Fibroblast of the conjunctiva (primary cell): ENCODE measurements at places on chromosomes 13 and 19.

GRCh38 chr19:6490134-6490533, 8.5 kb upstream of the DENND1C start:
- no peak for DNase-seq

- DNase-seq: no peak
Observed at GRCh38 chr19:30407068-30407709, 35.0 kb downstream of the ZNF536 start.

- DNase-seq: no peak
Observed at GRCh38 chr13:112194167-112194530, 127.2 kb downstream of the SOX1 start.

- DNase-seq: no peak
Observed at GRCh38 chr13:21338156-21338555, 120.9 kb downstream of the ZDHHC20 start.

DNA sequence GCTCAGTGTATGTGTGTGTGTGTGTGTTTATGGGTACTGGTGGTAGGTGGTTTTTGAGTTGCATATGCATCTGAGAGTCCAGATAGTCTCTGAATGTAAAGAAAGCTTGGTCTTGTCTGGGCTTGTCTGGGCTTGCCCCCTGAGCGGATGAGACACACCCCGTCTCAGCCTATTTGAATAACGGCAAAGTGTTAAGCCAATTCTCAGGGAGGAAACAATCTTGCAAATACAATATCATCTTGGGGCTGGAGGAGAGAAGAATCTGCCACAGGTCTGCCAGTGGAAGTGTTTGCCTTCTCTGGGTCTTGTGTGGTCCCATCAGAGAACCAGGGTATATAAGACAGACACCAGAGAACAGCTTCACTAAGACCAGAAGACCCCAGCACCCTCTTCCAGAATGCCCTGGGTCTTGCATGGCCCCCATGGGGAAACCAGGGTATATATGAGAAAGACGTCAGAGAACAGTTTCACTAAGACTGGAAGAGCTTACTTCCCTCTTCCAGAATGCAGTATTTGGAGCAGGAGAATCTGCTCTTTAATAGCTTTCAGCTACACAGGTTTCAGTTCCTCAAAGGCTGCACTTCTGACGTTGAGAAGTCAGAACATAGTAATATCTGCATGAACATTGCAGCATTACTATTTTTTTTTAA, 13.3 kb downstream of the CD70 start:
- no peak for DNase-seq

- no peak for DNase-seq
Observed at GRCh38 chr13:32811297-32811800, 204.9 kb upstream of the KL start.

- no peak for DNase-seq
Observed at GRCh38 chr13:99040536-99041131, 62.8 kb upstream of the DOCK9 start.

DNA sequence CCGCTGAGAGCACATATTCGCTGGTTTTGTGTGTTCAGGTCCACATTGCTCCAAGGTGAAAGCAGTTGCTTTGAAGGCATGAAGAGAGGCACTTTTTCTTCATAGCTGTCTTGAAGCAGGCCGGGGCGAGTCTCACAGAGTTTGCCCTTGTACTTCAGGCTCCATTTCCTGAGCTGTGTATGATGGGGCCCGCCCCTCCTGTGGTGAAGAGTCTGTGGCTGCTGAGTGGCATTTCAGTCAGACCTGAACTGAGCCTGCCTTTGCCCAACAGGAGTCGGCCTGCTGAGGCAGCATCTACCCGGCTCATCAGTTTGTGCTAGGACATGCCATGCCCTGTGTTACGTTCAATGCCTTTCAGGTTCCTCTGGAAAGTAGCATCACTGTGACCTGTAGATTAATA, 44.4 kb upstream of the C1QTNF9 start:
- DNase-seq: no peak

DNA sequence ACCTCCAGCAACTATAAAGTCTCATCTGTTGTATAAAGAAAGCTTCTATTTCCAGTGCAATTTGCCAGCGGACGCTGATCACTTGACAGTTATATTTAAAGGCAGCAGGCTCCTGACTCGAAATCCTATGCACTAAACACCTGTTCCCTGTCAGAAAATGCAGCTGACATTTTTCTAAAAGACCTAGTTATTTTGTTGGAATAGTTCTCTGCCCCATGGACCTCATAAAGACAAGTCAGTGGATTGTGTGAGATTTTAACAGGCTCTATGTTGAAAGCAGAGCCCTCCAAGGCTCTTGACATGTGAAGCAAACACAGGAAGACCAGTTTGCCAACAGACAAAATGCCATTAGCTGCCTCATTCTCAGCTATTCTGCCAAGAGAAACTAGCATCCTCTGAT, 304.7 kb upstream of the KLF12 start:
- no peak for DNase-seq

GRCh38 chr19:35755550-35756376, 1.1 kb downstream of the HSPB6 start:
- peak; percentile 83 for DNase-seq

DNA sequence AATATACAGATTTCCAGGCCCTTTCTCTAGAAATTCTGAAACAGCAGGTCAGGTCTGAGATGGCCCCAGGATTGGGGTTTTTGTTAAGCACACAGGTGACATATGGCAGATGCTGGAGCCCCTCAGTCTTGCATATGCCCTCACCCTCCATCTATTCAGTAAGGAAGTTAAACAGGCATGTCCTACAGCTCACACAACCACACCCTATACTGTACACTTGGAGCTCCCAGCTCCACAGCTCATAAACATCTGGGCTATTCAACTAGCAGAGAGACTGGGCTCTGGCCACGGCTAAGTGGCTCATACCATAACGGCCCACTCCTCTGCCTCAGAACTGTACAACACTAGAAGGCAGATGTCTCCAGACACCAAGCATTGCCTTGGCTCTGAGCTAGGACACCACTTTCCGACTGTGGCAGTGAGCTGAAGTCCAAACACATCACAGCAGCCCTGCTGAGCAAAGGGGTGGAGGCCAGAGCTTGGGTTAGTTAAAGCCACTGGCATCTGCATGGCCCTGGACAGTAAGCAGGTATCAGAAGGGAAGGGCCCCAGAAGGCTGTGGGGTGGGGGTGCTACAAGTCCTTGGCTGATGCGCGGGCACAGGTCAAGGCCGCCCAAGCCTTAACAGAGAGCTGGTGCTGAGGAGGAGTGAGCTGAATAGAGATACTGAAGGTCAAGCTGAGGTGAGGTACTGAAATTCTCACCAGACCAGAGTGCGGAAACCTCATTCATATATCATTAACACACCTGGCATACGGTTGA, 79.1 kb downstream of the ABCC4 start:
- DNase-seq: no peak

DNA sequence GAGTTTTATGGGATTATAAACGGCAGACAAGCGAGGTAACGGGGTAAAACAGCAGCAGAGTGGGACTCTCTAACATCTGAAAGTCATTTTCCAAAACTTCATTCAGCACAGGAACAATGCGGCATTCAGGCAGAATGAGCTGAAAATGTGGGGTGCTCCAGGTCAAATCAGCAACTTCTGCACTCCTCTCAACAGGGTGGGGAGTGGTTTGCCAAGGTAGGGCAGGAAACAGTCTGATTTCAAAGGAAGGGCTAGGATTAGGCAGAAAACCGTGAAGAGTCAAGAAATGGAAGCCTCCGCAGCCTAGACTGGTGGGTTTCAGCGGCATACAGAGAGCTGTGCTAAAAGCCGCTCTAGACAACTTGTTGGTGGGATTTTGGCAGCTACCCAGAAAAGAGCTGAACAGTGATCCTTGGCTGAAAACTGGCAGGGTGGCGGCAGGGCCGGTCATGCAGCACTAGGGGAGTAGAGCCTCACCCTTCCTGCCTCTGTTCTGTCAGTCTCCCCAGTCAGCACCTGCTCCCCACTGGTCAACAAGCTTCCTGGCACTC, 154.2 kb upstream of the KLF12 start:
- no peak for DNase-seq

DNA sequence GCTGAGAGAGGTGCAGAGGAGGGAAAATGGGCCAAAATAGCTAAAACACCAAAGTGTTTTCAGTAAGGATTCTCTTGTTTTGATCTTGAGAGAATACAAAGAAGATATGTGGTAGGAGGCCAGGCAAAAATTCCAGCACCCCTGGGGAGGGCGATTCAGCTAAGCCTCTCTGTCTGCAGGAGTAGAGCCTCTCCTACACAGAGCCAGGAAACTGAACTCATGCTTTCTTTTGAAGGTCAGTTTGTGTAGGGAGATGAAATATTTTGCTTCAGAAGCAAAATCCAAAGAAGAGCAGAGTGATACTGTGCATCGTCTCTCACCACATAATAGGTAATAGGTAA, 565.0 kb downstream of the FGF9 start:
- no peak for DNase-seq

- no peak for DNase-seq
Observed at GRCh38 chr13:98688373-98688772, 64.1 kb downstream of the SLC15A1 start.

- no peak for DNase-seq
Observed at GRCh38 chr19:55581145-55581822, 636 bp upstream of the ZNF579 start.

GRCh38 chr19:44820648-44821609, 12.0 kb downstream of the BCAM start:
- no peak for DNase-seq

- no peak for DNase-seq
Observed at GRCh38 chr19:16670291-16670690, 9.4 kb downstream of the TMEM38A start.

DNA sequence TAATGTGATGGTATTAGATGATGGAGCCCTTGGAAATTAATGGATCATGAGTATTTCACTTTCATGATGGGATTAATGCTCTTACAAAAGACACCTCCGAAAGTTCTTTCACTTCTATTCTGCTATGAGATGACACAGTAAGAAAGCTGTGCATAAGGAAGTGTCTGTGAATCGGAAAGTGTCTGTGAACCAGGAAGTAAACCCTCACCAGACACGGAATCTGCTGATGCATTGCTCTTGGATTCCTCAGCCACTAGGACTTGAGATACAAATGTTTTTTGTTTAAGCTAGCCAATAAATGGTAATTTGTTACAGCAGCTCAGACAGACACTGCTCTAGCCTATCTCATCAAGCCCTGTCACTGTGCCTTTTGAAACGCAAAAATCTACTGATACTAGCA, 440.4 kb upstream of the PRR20A start:
- no peak for DNase-seq

DNA sequence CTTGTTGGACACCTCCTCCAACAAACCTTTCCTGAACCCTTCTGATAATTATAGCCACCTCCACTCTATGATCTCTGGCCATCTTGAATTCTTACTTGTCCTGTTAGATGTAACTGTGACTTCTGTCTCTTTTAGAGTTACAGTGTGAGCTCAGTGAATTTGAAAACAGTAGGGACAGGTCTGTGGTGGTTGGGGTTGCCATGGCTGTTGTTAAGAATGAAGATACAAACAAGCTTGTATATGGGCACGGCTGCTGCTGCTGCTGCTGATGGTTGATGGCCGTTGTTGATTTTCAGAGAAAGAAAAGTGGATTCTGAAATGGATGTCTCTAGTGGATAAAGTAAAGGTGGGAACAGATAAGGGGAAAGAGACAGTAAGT, 101.5 kb downstream of the STARD13 start:
- no peak for DNase-seq

DNA sequence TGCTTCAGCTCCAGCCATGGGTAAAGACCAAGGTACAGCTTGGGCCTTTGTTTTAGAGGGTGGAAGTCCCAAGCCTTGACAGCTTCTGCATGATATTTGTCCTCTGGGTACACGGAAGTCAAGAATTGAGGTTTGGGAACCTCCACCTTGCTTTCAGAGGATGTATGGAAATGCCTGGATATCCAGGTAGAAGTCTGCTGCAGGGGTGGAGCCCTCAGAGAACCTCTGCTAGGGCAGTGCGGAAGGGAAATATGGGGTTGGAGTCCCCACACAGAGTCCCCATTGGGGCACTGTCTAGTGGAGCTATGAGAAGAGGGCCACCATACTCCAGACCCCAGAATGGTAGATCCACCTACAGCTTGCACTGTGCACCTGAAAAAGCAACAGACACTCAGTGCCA, 23.0 kb upstream of the MYO16 start:
- no peak for DNase-seq

GRCh38 chr19:38559428-38560401, 58.0 kb downstream of the MAP4K1 start:
- no peak for DNase-seq

DNA sequence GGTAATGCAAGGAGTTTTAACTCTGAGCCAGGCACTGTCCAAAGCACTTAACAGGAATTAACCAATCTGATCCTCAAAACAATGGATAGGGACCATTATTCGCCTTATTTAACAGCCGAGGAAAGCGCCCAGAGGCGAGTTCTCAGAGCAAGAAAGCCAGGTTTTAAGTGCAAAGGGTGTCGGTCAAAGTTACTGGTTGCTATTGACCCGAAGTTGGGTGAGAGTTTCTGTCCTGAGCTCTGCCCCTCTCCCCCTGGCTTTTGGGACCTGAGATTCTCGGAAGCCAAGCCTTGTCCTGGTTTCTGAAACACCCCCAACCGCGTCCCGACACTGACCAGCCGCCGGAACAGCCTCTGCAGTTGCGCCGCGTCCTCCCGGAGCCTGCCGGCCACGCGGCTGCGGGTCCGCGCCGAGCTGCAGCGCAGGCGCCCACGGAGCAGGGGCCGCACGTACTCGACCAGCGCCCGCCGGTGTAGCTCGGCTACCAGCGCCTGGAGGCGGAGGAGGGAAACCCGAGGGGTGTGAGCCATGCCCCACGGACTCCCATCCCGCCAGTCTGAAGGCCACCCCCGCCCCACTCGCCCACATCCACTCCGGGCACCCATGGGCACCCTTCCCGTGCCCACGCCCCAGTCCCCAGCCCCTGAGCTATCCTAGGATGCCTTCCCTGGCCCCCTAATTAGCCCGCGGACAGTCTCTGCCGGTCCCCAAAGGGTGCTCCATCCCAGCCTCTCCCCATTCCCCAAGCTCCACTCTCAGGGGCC, 27.8 kb downstream of the EXOC3L2 start:
- no peak for DNase-seq

DNA sequence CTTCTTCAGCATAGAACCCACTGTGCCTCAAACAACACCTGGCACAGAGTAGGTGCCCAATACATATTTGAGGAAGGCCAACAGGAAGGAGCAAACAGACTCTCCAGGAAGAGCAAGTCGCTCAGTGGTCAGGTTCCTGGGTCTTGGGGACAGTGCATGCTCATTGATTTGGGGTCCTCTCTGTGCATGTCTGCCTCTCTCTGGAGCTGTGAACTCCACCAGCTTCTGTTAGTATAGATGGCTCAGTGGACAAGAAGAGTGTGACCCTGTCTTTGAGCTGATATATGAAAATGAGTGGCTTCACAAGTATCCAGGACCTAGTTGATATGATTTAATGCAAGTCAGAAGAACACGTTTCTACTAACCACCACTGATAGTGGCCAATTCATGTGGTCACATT, 98.7 kb downstream of the KCTD15 start:
- DNase-seq: no peak
